ENCODE measurements at places on chromosomes 12 and 14. TPM values are rescaled to one million over a fixed set of nuclear protein-coding genes. Genes with fewer than 3 reads are reported as not detected.

DNA sequence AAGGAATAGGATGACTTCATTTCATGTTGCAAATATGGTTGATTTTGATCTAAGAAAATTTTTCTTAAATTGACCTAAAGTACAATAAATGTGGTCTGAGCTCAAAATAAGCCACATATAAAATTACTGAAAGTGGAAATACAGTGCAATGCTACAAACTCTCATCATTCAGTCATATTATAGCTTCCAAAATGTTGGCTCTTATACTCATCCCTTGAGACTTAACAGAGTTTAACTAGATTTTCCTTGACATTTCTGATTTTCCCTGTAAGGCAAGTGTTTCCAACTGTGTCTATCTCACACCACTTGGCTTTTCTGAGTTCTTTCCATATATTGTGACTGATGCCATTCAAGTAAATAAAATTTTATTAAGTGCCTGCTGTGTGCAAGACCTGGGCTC lies 123.7 kb upstream of the NTF3 start:
- H3K4me1 ChIP-seq: no peaks in the 10 kb centered on the region
- no peaks in the 10 kb centered on the region for H3K36me3 ChIP-seq
- H3K27ac ChIP-seq: no peak overlapping the region
- DNase-seq: no peak
- H3K27me3 ChIP-seq: no peaks in the 10 kb centered on the region
- H3K4me3 ChIP-seq: no peak overlapping the region

DNA sequence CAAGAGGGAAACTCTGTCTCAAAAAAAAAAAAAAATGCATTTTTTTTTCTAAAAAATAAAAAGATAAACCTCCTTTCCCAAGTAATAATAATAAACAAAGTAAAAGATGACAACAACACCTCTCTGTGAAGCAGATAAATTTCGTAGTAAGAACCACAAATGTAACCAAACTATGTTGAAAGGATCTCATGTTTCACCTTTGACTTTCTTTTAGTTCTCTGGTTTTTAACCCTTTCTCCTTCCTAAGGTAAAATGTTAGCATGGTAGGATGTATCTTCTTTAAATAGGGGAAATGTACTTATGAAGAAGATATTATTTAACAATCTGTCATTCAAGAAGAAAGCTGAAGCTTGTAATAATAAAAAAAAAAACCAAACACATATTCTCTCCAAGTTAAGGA lies 1.8 kb upstream of the KLHL42 start:
- H3K4me1 ChIP-seq: peaks cover 34% of the 10 kb centered on the region
- no peak for DNase-seq
- no peaks in the 10 kb centered on the region for H3K36me3 ChIP-seq
- no peak overlapping the region for H3K4me3 ChIP-seq
- H3K27ac ChIP-seq: no peak overlapping the region

Gene TEP1
- 9.5 TPM for total RNA-seq

DNA sequence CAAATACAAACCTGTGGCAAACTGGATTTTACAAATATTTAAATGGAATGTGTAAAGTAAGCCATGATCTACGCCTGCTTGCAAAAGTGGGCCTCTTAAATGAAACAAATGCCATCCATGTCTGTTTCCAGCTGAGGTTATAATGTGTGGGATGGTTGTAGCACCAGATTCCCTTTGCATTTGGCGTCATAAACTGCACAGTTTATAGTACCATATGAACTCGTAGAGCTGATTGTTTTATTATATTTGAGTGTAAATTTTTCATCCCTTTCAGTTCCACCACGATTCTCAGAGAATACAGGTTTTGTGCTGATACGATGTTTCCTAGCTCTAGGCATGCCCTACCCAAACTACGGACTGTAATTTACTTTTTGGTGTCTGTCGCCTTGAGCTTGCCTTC lies 374.9 kb downstream of the EGLN3 start:
- no peaks in the 10 kb centered on the region for H3K4me1 ChIP-seq
- H3K4me3 ChIP-seq: no peak overlapping the region
- H3K36me3 ChIP-seq: no peaks in the 10 kb centered on the region
- peaks cover 4% of the 10 kb centered on the region for H3K27me3 ChIP-seq
- no peak for DNase-seq
- H3K27ac ChIP-seq: no peak overlapping the region

DNA sequence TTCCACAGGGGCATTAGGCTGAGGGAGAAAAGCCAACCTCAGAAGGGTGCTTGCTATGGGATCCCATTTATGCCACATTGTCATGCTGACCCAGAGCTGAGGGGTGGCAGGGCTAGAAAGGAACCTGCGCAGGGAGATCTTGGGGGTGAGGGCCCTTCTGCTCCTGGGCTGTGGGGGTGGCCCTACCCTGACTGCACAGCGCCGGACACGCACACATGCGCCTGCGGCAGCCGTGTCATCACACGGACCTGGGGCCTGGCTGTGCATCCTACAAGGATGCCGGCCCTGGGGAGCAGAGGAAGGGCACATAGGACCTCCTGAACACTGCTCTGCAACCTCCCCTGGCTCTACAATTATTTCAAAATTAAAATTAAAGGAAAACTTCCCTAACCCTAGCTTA lies 6.9 kb downstream of the CDCA4 start:
- DNase-seq: no peak
- H3K27me3 ChIP-seq: no peaks in the 10 kb centered on the region
- no peak overlapping the region for H3K4me3 ChIP-seq
- peaks cover 15% of the 10 kb centered on the region for H3K36me3 ChIP-seq
- no peak overlapping the region for H3K27ac ChIP-seq

Gene RNASE7
- total RNA-seq: not detected

GRCh38 chr12:2489275-2489674 lies 305.5 kb upstream of the FKBP4 start:
- H3K27me3 ChIP-seq: peaks cover 74% of the 10 kb centered on the region
- no peak overlapping the region for H3K4me3 ChIP-seq
- no peak overlapping the region for H3K27ac ChIP-seq
- DNase-seq: no peak
- H3K4me1 ChIP-seq: no peaks in the 10 kb centered on the region

GRCh38 chr12:10562306-10562933 lies 51.0 kb downstream of the MAGOHB start:
- H3K4me1 ChIP-seq: no peaks in the 10 kb centered on the region
- peak; percentile 16 for DNase-seq
- no peaks in the 10 kb centered on the region for H3K36me3 ChIP-seq
- no peak overlapping the region for H3K27ac ChIP-seq

DNA sequence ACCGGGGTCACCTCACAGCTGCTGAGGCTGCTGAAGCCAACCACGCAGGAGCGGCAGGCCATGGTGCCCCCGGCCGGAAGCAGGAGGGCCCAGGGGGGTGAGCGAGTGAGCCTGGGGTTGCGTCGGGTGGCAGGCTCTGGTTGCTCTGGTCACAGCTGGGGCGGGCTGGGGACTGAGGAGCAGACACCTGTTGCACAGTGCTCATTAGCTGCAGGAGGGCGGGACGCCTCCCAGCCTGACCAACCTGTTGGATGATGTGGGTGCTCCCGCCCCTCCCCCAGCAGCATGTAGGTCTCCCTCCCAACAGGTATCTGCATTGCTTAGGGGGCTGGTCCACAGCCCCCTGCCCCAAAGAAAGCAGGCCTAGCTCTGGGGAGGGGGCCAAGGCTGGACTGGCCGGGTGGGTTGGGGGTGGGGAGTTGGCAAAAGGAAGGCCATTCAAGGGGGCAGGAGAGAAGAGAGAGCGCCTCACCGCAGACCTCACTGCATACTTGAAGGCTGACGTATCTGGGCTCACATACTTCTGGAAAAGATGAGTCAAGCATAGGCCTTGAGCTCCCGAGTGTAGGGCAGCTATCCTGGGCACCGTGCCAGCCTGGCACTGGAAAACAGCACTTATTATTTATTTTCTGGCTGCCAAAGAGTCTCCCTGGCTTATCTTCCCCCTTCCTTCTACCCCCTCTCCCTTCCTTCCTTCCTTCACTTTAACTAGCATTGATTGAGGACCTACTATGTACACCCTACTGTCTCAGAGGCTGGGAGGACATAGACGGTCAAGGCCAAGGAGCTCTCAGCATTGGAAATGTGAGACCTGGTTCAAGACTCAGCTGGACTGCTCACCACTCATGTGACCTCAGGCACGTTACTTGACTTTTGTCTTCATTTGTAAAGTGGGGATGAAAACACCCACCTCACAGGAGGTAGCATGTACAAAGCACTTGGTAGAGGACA lies at the start of gene KRT80:
Gene KRT80 (minus strand): TSS at position 174 of the 951 bp plus-strand sequence. CDS start 112 bp downstream, at position 62.
- H3K27ac ChIP-seq: no peak within 1 kb of the TSS
- no peaks in the 10 kb centered on the region for H3K36me3 ChIP-seq
- no peaks in the 10 kb centered on the region for H3K27me3 ChIP-seq
- peak; percentile 86 for DNase-seq
- peaks cover 4% of the 10 kb centered on the region for H3K4me1 ChIP-seq

Gene MEG3
- not detected for total RNA-seq

- no peak overlapping the region for H3K27ac ChIP-seq
- no peak for DNase-seq
- no peaks in the 10 kb centered on the region for H3K27me3 ChIP-seq
- H3K4me1 ChIP-seq: no peaks in the 10 kb centered on the region
- H3K36me3 ChIP-seq: no peaks in the 10 kb centered on the region
Measured at GRCh38 chr12:69894800-69895383, 69.9 kb downstream of the MYRFL start.

DNA sequence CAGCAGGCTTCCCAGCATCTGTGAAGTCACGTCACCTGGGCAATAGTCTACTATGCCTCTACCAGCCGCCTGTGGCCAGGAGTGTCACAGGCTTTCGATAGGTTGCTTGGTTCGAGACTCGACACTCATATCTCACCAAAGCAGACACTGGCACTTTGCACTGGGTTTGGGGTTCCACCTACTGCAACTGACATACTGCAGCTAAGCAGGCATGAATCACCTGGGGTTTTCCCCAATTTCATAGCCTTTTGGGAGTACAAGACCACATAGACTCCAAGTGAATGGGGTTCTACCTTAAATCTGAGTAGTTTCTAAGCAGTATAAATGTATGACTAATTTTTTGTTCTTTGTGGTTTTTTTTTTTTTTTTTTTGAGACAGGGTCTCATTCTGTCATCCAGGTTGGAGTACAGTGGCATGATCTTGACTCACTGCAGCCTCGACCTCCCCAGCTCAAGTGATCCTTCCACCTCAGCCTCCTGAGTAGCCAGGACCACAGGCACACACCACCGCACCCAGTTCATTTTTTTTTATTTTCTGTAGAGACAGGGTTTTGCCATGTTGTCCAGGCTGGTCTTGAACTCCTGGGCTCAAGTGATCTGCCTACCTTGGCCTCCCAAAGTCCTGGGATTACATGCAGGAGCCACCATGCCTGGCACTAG lies 32.1 kb downstream of the DMAC2L start:
- H3K4me1 ChIP-seq: peaks cover 23% of the 10 kb centered on the region
- no peaks in the 10 kb centered on the region for H3K36me3 ChIP-seq
- no peaks in the 10 kb centered on the region for H3K27me3 ChIP-seq
- no peak for DNase-seq

GRCh38 chr12:106582249-106582591 lies 584 bp upstream of the RFX4 start:
- H3K36me3 ChIP-seq: no peaks in the 10 kb centered on the region
- H3K4me1 ChIP-seq: no peaks in the 10 kb centered on the region
- H3K27me3 ChIP-seq: peaks cover 80% of the 10 kb centered on the region

DNA sequence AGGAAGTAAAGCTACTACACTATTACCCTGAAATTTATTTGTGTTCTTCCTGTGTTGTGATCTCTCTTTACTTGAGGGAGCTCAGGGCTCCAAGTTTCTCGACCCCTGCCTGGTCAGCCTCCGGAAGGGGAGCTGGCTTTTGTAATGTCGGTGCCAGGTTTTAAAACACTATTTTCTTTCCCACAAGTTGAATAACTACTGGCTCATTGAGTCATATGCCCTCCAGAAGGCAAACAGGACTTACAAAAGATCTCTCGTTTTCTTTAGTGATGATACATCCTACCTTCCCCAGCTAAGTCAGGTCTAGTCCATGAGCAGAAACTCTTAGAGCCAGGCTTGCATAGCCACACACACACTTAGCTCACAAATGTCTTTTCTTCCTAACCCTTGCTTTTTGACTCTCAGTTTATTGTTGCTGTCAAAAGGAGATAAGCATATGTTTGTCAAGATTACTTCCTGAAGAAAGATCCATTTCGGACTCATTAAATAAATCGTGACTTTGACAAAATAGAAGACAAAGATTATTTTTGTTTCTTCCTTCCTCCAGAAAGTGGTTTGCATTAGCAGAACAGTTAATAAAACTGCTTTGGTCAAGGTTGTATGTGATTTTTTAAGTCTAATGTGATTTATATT lies 209.8 kb upstream of the FLRT2 start:
- no peak for DNase-seq
- no peaks in the 10 kb centered on the region for H3K36me3 ChIP-seq
- H3K27me3 ChIP-seq: no peaks in the 10 kb centered on the region
- H3K27ac ChIP-seq: no peak overlapping the region
- no peaks in the 10 kb centered on the region for H3K4me1 ChIP-seq

Gene MYO1H
- not detected for total RNA-seq

Gene KRT77
- not detected for total RNA-seq

DNA sequence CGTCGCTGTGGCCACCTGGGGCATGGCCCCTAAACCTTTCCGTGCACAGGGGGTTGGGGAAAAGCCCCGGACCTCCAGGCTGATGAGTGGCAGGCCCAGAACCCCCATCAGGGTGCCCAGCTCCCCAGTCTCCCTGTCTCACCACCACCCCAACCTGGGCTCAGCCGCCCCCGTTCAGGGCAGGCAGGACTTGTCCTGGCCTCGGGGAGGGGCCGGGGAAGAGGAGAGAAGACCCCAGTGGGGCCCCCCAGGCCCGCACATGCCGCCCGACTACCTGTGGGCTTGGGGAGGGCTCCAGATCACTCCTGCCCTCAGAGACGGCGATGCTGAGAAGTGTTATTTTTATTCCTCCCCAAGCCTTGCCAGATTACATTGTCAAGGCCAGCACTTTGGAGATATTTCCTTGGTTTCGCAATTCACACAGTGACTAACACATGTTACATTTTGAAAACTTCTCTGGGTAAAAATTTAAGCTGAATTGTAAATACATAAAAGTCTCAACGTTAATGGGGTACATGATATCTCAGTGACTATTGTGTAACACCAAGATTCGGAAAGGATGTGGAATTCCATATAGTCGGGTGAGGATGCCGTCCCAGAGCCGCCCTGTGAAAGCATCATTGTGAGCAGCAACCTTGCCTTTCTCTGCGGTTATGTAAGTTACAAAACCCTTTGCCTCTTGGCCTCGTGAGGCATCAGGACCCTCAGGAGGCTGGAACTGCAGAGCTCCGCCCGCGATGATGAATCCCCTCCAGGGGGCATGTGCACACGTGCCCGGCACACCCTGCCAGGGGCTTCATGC lies 85.6 kb upstream of the DIO3 start:
- peaks cover 32% of the 10 kb centered on the region for H3K4me1 ChIP-seq
- H3K4me3 ChIP-seq: no peak overlapping the region
- H3K36me3 ChIP-seq: no peaks in the 10 kb centered on the region
- DNase-seq: peak; percentile 29

DNA sequence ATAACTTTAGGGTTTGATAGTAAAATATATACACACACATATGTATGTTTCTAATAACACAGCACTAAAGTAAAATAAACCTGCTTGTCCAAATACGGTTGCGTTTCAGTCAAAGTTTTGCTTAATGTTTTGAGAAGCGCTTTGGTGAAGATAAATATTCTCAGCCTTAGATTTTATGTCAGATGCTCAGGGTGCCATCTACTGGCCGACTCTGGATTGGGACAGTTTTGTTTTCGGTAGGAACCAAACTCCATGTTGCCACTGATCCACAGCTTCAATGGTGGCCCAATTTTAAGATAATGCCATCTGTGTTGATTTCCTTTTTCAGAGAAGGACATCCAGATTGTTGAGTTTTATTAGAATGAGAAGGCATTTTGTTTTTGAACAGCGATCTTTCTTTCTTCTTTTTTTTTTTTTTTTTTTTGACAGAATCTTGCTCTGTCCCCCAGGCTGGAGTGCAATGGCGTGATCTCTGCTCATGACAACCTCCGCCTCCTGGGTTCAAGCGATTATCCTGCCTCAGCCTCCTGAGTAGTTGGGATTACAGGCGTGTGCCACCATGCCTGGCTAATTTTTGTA lies 43.1 kb downstream of the LLPH start:
- peaks cover 27% of the 10 kb centered on the region for H3K4me1 ChIP-seq
- no peaks in the 10 kb centered on the region for H3K36me3 ChIP-seq
- H3K27ac ChIP-seq: no peak overlapping the region
- no peak overlapping the region for H3K4me3 ChIP-seq
- DNase-seq: peak; percentile 57

Data from HepG2 (cell line).